ENCODE measurements at places on chromosomes 12 and 14.

DNA sequence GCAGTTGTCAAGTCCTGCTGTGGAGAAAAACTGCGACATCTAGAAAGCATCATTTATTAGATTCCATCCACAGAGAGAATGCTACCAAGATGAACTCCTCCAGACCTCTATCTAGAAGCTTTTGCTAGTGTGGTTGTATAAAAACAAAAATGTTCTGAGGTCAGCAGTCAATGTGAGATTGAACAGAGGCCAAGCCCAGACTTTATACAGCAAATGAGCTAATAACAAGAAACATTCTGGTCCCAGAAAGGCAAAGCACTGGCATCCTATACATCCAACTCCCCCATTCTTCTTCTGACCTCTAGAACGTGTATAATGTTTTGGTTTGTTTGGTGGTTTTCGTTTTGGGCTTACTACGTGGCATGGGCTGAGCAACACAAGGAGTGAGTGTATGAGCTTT is 26.7 kb upstream of the RIN3 start:
- DNase-seq, result no peak

DNA sequence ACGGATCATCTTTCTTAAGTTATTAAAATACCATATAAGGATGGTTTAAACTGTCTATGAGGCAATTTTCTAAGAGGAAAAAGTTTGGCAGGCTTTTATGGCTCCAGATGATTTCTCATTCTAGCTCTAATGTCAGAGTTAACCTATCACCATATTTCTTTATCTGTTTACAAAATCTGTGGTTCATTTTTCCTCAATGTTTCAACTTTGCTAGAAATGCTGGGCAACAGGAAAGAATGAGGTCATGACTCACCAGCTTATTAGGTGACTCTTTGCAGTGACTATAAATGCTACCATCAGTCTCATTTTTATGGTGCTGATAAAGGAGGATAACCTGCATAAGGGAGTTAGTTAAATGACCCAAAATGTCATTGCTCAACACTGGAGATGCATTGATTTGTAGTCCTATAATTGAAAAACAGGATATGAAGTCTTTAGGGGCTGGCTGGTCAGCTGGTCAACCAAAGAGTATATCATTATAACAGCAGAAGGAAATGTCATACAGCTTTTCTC is 45.3 kb upstream of the RAP1B start:
- DNase-seq, result peak; percentile 82

- DNase-seq, result peak; percentile 89
Observed at GRCh38 chr12:110039085-110039807, 9.1 kb downstream of the C12orf76 start.

GRCh38 chr12:32107359-32108267 is 966 bp downstream of the BICD1 start:
- no peak for DNase-seq

GRCh38 chr14:30450631-30451545 is 108.1 kb upstream of the G2E3 start:
- DNase-seq, result no peak

DNA sequence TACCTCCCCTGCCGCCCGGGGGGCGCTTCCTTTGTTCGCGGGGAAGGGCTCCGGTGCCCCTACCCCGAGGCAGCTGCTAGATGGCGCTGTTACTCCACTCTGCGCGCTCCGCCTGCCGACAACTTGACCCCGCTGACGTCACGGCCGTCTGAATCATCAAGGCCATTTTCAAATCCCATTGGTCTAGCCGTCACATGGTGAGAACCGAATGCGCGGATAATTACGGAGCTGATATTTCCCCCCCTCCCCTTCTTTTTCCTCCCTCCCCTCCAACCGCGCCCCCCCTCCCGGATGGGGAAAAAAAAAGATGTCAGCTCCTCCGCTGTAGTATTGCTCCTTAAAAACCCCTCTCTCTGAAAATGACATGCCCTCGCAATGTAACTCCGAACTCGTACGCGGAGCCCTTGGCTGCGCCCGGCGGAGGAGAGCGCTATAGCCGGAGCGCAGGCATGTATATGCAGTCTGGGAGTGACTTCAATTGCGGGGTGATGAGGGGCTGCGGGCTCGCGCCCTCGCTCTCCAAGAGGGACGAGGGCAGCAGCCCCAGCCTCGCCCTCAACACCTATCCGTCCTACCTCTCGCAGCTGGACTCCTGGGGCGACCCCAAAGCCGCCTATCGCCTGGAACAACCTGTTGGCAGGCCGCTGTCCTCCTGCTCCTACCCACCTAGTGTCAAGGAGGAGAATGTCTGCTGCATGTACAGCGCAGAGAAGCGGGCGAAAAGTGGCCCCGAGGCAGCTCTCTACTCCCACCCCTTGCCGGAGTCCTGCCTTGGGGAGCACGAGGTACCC is at the start of gene HOXC10:
TSS of gene HOXC10 (plus strand) at position 246 of the 791 bp plus-strand sequence. CDS start at position 360, 114 bp downstream.
- DNase-seq, result peak; percentile 11

DNA sequence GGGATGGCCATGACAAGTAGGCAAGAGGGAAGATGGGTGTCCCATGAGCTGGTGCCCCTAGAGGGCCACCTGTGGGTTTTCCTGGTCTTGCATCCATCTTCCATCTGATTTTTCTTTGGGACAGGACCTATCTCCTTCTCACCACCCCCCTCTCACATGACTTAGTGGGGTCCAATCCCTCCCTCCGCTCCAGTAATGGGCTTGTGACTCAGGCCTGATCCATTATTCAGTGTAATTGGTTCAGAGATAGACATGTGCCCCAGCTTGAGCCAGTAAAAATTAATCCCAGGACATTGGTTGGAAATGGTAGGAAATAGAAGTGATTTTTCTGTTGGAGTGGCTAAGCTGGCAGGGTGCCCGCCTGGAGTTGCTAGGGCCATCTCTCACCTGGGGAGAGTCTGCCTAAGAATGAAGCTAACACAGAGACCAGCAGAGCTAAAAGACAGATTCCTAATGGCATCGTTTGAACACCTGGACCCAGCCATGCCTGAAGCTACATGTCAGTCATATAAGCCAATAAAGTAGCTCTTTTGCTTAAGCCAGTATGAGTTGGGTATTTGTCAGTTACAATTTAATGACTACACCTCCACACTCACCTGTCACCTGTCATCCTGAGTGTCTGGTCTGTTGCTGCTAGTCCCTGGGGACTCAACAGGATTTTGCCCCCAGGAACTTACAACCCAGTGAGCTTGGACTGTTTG is 14.7 kb downstream of the RASAL1 start:
- no peak for DNase-seq

DNA sequence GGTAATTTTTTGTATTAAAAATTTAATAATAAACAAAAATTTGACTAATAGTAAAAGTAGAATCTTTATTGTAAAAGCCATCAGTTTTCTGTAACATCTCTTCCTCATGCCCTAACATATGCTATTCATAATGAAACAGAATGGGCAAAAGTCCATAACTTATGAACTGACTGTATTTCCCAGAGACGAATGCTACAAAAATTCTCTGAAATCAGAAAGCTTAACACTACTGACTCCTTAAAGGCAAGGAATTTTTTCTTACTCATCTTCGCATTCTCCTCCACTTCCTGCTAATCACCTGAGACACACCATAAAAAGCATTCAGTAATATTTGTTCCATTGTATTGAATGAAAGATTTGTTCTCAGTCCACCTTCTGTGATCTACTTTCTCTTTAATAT is 17.6 kb downstream of the MON2 start:
- DNase-seq, result peak; percentile 8

- DNase-seq, result no peak
Observed at GRCh38 chr12:75554556-75554880, 43.1 kb upstream of the KRR1 start.

- DNase-seq, result no peak
Observed at GRCh38 chr12:84124211-84124610, 788.4 kb downstream of the SLC6A15 start.

GRCh38 chr12:63319386-63319785 is 168.4 kb upstream of the AVPR1A start:
- DNase-seq, result no peak

GRCh38 chr14:76761136-76761959 is at the start of gene VASH1:
TSS of gene VASH1 (plus strand) at chr14:76761468. CDS start at chr14:76762822, 1,354 bp downstream.
- peak; percentile 29 for DNase-seq

DNA sequence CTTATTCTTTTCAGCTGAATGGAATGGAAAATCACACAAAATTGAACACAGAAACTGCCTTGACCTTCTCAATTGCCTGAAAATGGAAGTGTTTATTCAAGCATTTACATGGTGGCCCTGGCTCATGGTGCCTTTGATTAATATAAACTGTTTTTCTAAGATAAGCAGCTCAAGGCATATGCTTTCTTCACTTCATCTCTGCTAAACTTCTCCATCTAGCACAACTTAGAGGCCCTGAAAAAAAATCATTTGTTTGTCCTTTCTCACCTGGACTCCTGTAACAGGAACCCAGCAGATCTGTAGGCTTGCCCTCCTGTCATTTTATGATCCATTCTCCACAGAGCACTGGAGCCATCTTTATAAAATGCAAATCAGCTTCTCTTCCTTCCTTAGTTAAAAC is 117.5 kb upstream of the KRR1 start:
- no peak for DNase-seq

- DNase-seq, result no peak
Observed at GRCh38 chr12:69027411-69027881, 94.5 kb upstream of the CPM start.

DNA sequence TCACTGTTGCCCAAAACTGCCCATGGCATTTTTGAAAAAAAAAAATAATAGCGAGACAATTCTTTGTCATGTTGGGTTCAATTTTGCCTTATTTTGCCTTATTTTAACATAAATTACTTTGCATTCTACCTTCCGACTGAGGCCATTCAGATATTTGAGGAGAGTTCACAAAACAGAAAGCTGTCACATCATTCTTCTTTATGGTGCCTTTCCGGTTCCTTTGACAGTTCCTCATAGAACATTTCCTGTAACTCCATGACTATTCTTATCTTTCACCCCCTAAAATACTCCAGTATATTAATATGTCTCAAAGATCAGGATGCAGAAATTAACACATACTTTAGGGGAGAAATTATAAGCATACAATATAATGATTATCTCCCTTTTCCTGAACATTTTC is 476.7 kb downstream of the NOVA1 start:
- no peak for DNase-seq

- DNase-seq, result no peak
Observed at GRCh38 chr14:24398653-24399446, at the start of gene NYNRIN. TSS of gene NYNRIN (plus strand) at chr14:24399003. CDS start at chr14:24399247, 244 bp downstream.

DNA sequence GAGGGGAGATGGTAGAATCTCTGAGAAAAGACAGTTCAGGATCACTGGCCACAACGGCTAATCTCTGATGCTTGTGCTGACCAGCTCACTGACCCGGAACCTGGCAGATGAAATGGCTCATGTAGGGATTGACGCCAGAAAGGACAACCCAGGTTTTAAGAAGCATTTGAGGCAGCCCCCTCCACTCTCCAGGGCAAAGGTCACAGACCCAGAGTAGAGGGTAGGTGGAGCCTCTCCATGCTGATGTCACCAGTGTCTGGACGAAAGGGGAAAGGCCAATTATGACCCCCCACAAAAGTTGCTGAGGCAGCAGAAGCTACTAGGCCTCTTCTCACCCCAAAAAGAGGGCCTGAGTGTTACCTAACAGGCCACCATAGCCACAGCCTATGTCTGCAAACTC is 1.2 kb downstream of the METTL1 start:
- DNase-seq, result no peak

DNA sequence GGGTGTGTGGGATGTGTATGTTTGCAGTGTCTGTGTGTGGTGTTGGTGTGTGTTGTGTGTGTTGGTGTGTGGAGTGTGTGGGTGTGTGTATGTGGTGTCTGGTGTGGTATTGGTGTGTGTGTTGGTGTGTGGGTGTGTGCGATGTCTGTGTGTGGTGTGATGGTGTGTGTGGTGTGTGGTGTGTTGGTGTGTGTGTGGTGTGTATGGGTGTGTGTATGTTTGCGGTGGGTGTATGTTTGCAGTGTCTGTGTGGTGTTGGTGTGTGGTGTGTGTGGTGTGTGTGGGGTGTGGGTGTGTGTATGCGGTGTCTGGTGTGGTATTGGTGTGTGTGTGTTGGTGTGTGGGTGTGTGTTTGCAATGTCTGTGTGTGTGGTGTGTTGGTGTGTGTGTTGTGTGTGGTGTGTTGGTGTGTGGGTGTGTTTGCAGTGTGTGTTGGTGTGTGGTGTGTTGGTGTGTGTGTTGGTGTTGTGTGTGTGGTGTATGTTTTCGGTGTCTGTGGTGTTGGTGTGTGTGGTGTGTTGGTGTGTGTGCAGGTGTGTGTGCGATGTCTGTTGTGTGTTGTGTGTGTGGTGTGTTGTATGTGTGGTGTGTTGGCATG is 15.7 kb downstream of the MLXIP start:
- DNase-seq, result no peak

GRCh38 chr14:68968721-68969120 is 10.4 kb downstream of the ACTN1 start:
- DNase-seq, result no peak

DNA sequence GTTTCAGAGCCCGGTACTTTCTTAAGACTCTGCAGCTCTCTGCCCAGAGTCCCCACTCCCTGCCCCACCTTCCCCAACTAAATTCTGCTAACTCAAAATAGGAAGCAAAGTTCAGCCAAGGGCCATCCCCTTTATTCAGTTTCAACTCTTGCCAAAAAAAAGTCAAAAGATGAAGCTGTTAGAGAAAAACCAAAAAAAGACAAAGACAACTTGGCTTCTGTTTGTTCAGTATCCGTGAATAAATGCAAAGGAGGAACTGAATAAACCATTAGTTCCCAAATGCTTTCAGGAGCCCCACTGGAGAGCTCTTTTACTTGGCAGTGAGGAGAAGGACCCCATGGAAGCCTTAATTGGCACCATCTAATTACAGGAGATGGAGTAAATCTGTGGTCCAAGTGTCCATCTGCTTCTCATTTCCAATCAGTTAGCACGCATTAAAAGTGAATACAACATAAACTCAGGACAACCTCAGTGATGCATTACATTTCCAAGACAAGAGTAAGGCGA is 155.4 kb upstream of the GZMB start:
- DNase-seq, result no peak

- no peak for DNase-seq
Observed at GRCh38 chr14:72590577-72590976, 303.3 kb downstream of the DPF3 start.

DNA sequence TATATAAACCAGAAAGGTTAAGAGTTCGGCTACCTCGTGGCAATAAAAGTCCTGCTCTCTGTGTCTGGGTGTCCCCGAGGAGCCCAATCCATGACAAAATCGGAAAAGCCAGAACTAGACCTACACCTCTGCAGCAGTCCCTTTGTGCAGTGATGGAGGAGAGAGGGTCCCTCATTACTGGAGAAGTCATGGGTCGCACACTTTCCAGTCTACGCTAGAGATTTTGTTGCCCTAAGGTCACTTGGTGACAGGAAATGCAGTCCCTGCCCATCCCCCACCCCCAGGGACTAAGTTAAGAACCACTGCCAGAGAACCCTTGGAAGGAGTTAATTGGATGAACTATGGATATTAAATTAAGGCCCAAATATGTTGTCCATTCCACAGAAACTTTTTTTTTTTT is 104.4 kb upstream of the ATF7IP start:
- no peak for DNase-seq

- peak; percentile 57 for DNase-seq
Observed at GRCh38 chr14:102620413-102620812, 28.0 kb downstream of the RCOR1 start.

DNA sequence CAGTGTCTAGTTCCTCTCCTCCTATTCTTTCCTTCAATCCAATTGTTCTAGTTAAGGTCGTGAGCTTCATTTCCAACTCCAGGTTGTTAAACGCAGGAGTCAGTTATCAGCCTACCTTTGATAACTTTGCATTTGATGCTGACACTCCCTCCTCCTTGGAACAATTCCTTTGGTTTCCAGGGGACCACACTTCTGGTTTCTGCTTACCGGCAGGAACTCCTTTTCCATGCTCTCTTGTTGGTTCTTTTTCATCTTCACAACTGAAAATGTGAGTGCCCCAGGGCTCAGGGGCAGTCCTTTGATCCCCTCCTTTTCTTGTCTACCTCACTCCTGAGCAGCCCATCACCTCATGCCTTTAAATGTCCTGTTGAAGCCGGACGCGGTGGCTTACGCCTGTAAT is 5.0 kb downstream of the EEF1AKMT3 start:
- no peak for DNase-seq
